ENCODE measurements at places on chromosomes 12 and 14.

DNA sequence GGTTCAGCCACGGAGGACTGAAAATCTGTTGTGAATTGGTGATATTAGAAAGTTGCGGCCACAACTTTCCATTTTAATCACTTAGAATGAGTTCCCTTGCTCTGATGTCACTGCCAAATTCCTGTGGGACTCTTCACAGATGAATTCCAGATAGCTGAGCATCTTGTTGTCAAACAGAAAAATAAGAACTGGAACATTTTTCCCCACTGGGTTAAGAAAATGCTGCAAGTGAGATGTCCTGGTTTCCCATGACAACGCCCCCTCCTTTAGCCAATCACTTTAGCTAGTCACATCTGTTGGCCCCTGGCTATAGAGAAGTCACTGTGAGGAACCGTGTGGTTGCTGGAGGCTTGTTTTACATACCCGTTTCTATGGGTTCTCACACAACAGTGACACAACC is 135.9 kb downstream of the KTN1 start:
- DNase-seq: no peak

DNA sequence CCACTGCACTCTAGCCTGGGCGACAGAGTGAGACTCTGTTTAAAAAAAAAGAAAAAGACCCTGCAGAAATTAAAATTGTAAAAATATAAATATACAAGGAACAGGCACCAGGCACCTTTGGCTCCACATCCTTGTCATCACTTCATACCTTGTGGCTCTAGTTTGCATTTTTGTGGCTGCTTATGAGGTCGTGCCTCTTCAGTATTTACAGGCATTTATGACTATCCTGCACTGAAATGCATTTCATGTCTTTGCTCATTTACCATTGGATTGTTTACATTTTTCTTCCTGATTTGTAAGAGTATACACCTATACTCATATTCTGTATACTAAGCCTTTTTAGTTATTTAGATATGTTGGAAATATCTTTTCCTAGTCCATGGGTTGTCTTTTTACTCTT is 20.1 kb downstream of the BICD1 start:
- no peak for DNase-seq

DNA sequence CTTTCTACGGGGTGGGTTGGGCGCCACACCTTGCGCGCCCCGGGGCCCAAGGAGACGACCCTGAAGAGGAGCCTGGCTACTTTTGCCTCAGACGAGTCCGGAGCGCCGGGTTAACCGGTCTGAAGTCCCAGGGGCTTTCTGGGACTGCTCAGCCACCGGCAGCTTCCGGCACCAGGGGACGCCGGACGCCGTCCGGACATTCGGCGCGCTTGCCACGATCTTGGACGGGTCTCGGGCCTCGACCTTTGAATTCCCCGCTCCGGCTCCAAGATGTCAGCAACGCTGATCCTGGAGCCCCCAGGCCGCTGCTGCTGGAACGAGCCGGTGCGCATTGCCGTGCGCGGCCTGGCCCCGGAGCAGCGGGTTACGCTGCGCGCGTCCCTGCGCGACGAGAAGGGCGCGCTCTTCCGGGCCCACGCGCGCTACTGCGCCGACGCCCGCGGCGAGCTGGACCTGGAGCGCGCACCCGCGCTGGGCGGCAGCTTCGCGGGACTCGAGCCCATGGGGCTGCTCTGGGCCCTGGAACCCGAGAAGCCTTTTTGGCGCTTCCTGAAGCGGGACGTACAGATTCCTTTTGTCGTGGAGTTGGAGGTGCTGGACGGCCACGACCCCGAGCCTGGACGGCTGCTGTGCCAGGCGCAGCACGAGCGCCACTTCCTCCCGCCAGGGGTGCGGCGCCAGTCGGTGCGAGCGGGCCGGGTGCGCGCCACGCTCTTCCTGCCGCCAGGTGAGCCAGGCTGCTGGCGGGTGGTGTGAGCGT is at the start of gene ACOT4:
TSS of gene ACOT4 (plus strand) at position 184 of the 760 bp plus-strand sequence. CDS start at position 271, 87 bp downstream.
- DNase-seq: peak; percentile 47

DNA sequence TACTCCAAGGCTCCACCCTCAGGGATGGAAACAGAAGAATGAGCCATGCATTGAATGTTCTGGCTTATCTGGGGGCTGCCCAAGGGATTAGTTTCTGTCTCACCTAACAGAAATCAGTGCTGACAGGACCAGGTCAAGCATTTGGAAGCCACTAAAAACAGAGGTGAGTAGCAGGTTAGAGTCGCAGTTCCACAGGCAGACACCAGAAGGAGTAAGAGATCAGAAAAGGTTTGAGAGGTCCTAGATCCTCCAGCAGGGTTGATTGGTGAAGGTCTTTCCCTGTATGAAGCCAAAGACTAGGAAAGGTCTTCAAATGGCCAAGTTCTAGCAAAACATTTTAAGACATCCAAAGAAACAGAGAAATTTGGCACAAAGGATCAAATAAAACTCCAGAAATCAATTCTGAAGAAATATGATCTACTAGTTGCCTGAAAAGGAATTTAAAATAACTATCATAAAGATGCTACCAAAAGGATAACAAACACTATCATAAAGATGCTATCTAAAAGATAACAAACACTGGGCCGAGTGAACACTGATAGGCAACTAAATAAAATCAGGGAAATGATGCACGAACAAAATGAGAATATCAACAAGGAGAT is 19.5 kb upstream of the TTC9 start:
- peak; percentile 50 for DNase-seq

- no peak for DNase-seq
Observed at GRCh38 chr14:92677955-92678354, 70.5 kb downstream of the LGMN start.

GRCh38 chr12:131555197-131555846 is 155.6 kb upstream of the SFSWAP start:
- DNase-seq: no peak

- DNase-seq: peak; percentile 45
Observed at GRCh38 chr14:55540847-55541773, 38.9 kb upstream of the KTN1 start.

DNA sequence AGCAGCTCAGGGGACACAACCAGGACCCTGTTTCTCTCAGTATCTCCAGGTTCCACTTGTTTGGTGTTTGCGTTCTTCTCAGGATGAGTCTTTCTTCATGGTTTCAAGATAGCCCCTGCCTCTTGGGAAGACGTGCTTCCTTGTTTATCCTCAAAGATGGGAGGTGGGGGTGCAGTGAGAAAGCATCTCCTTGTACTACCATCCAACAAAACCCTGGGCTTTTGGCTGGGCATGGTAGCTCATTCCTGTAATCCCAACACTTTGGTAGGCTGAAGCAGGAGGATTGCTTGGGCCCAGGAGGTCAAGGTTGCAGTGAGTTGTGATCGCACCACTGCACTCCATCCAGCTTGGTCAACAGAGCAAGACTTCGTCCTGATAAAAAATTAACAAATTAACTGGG is 21.0 kb upstream of the TUNAR start:
- no peak for DNase-seq

DNA sequence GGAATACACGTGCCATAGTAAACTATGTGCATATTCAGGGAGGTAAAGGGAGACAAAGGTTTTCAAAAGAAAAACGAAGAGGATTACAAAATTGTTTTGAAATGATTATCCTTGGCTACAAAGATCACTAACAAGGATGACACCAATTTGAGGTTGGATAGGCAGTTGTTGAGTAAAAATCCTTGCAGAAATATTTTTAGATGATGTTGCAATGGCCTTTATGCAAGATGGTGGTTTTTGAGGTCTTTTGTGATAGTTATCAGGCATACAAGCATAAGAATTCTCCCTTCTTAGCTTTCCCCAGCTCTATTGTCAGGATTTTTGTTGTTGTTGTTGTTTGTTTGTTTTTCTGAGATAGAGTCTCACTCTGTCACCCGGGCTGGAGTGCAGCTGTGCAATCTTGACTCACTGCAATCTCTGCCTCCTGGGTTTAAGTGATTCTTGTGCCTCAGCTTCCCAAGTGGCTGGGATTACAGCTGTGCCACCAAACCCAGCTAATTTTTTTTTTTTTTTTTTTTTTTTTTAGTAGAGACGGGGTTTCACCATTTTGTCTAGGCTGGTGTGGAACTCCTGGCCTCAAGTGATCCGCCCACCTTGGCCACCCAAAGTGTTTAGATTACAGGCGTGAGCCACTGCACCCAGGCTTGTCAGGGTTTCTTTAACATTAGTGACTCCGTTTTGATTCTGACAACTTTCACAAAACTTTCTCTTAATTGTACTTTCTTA is 7.8 kb downstream of the RNASE1 start:
- DNase-seq: no peak

Measured in activated CD4-positive, alpha-beta T cell treated with anti-CD3 and anti-CD28 coated beads, Interleukin-10, Interleukin-2, amounts not matched to agents 100 ng/mL and 50 ng/mL, durations not matched to agents 16 hours and 8 hours (primary cell).